ENCODE measurements at places on chromosomes 1 and 21.
A peak's percentile ranks its signal among the peaks of the same experiment; 100 is the strongest.

GRCh38 chr1:183794088-183794487 is 10.8 kb upstream of the RGL1 start:
- DNase-seq = no peak

GRCh38 chr21:45801129-45801964 is 157.8 kb downstream of the PCBP3 start:
- no peak for DNase-seq

- DNase-seq = no peak
Observed at GRCh38 chr1:151763990-151764389, 694 bp upstream of the MRPL9 start.

DNA sequence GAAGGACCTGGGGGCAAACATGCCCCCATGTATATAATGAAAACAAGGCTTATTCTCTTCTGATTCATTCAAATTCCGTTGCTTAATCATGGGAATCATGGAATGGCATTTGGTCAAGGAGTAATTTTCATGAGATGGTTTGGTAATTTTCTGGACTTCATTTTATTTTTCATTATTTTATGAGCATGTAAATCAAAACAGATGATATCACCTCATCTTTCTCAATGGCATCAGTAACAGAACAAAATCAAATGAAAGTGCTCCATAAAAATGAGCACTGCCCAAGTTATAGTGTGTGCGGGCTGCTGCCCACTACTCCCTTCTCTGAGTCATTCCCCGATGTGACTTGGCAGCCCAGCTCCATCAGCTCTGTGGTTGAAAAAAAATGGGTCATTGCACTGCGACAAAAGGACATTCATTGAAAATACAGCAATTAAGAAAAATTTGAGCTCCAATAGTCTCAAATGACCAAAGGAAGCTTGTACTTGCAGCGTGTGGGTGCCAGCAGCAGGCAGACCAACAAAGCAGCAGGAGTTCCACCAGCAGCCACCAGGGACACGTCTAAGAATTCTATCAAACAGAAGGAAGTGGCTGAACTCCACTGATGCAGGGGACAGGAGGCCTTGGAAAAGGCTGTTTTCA is 84.3 kb upstream of the VAV3 start:
- DNase-seq = no peak

DNA sequence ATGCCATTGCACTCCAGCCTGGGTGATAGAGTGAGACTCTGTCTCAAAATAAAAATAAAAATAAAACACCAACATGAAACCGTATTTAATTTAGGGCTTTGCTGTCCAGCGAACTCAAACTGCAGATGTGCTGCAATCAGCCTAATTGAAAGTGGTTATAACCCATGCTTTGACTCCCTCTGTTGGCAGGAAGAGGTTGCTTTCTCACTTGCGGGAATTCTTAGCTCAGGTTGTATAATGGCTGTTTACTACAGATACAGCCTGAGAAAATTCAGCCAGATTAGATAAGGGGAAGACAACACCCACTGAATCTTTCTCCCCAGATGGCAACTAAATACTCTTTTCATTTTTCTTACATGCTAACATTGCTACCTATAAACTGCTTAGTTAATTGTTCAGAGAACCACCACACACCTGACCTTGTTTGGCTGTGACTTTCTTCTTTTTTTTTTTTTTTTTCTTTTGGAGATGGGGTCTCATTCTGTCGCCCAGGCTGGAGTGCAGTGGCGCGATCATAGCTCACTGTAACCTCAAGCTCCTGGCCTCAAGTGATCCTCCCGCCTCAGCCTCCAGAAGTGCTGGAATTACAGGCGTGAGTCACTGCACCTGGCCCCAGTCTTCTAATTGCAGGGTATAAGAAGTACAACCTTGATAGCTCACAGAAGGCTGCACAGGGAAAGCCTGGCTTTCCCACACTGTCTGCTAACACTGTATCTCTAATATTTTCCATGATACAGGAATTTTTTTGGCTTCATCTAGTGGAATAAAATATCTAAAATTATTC is 34.6 kb downstream of the DNTTIP2 start:
- DNase-seq = peak; percentile 53

- no peak for DNase-seq
Observed at GRCh38 chr1:61202854-61203598, 120.7 kb downstream of the NFIA start.

- DNase-seq = no peak
Observed at GRCh38 chr1:101136739-101137138, 100.1 kb upstream of the S1PR1 start.

- DNase-seq = peak; percentile 43
Observed at GRCh38 chr21:35528116-35529042, 479.3 kb upstream of the RUNX1 start.

DNA sequence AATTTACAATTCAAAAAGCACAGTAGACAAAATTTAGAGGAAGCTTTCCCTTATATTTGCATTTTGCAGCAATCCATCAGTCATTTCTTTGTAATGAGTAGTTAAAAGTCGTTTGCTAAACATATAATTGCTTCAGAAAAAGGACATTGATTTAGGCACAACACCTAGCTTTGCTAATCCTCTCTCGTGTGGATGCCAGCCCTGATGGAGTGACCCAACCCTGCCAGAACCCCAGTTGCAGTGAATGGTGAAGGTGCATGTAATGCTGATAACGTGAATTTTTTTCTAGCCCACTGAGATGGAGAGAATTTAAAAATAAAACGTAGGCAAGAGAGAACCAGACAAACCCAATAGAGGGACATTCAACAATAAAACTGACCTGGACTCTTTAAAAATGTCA is 263.4 kb downstream of the GRIK1 start:
- no peak for DNase-seq

DNA sequence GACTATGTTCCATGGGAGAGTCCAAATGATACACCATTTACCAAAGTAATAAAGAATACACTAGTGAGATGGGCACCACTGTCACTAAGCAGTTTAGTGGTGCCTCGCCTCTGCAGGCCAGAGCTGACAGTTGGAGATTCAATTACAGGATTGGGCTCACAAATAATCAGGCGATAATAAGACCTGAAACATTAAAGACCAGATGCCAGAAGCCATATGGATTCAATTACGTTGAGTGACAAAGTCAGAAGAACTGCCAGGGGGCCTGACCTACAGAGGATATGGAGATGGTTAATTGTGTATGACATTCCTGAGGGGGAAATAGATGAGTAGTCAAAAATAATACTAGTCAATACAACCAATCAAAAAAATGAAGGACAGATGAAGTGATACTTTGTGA is 65.2 kb upstream of the ST6GALNAC5 start:
- no peak for DNase-seq

DNA sequence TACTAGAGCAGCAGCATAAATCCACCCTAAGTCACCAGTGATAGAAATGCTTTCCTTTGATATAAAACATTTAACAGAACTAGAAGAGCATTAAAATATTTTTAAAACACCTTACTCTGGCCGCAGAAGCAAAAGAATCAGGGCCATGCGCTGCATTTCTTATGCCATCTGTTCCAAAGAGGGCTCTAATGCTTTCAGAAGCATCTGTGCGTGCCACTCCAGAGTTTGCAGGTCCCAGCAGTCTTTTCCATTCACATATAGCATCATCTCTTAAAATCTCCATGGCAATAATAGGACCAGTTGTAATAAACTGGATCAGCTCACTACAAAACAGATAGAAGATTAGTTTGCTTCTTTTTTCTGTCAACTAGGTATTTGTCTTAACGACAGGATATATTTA is 69.2 kb downstream of the NME7 start:
- no peak for DNase-seq

DNA sequence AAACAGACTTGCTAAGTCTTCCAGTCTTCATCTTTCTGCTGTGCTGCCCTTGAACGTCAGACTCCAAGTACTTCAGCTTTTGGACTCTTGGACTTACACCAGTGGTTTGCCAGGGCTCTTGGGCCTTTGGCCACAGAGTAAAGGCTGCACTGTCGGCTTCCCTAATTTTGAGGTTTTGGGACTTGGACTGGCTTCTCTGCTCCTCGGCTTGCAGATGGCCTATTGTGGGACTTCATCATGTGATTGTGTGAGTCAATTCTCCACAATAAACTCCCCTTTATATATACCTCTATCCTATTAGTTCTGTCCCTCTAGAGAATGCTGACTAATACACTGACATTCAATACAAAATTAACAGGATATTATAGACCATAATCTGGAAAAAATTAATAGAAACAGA is 628.1 kb downstream of the PLPP3 start:
- no peak for DNase-seq

DNA sequence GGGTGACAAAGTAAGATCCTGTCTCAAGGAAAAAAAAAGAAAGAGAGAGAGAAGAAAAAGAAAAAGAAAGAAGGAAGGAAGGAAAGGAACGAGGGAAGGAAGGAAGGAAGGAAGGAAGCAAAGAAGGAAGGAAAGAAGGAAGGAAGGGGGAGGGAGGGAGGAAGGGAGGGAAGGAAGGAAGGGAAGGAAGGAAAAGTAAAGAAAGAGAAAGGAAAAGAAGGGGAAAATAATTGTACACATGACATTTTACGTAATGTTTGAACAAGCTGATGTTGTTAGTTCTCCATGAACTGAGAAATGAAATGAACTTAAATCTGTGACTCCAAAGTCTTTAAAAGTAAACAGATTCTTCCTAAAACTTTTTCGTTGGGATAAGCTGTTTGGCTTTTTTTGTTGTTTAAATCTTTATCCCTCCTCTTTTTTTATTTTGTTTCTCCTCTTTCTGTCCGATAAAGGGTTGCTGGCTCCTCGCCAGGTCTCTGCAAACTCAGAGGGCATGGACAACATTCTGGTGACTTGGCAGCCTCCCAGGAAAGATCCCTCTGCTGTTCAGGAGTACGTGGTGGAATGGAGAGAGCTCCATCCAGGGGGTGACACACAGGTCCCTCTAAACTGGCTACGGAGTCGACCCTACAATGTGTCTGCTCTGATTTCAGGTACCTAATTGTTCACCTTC is 59.8 kb downstream of the IL12RB2 start:
- DNase-seq = no peak

DNA sequence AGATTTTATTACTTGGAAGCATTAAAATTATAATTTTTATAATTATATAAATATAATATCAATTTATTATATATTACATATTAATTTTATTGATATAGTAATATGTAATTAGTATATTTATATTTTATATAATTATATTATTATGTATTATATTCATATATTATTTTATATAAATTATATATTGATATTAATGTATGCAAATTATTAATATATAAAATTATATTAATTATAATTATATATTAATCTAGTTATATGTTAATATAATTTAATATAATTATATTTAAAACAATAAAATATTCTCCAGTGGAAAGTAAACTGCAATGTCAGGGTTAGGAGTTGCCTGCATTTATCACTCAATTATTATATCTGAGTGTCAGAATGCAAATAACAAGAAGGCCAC is 48.8 kb downstream of the KCNK2 start:
- no peak for DNase-seq

GRCh38 chr1:31880957-31881687 is 57.0 kb downstream of the PTP4A2 start:
- DNase-seq = no peak

GRCh38 chr21:36613059-36613458 is 85.9 kb upstream of the SIM2 start:
- DNase-seq = no peak

DNA sequence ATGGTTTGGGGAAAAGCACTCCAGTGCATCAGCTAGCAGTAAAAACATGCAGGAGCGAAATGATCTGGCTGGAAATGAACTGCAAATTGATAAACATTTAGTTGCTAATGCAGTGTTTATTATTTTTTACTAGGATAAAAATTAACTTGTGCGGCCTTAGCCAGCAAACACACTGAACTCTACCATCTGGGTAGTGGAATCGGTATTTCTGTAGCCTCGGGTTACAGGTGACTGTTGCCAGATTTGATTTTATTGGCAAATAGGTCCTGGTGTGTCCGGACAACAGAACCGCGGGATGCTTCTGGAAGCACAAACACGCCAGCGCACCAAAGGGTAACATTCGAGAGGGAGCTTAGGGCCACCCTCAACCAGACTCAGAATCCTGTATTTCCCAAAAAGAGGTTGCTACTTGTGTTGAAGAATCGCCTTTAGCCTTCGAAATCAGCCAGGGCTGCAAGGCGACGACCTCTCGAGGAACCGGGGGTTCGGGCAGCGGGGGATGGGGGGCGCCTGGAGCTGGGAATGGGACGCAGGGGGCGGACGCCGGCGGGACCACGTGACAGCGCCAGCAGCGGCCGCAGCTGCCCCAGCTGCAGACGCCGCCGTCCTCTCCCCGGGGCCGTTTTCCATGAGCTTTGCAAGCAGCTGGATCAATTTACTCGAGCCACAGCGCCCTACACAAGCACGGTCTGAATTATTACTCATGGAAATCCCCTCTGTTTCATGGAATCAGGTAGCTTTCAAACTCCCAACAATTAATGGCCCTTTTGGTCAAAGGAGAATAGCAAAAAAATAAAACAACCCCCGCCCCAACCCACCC is 158.8 kb downstream of the TOMM20 start:
- no peak for DNase-seq

- peak; percentile 9 for DNase-seq
Observed at GRCh38 chr1:21586846-21587601, 77.8 kb downstream of the ALPL start.

- DNase-seq = no peak
Observed at GRCh38 chr1:235932090-235932510, 65.4 kb upstream of the LYST start.

DNA sequence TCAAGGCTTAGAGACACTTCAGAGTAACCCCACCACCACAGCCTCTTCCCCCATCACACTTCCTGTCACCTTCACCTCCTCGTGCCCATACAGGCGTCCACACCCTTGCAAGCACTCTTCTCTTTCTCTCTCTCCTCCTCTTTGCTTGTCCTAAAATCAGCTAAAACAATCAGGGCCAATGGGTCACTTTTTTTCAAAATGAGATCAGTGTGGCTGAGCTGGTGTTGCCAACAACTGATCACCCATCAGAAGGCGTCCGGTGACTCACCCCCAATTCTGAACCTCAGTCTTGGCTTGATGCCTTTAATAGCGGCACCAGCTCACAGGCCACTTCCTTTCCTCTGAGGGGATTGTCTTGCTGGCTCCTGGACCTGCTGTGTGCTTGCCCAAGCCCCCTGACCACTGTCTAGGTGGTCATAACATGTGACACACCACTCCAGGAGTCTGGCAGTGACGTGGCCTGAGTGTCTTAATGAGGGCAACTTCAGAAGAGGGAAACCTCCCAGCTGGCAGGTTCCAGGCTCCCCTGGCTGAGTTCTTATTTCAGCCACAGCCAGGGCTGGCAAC is 1.6 kb downstream of the DRAXIN start:
- peak; percentile 43 for DNase-seq

GRCh38 chr1:243325305-243325890 is 69.6 kb downstream of the SDCCAG8 start:
- no peak for DNase-seq

DNA sequence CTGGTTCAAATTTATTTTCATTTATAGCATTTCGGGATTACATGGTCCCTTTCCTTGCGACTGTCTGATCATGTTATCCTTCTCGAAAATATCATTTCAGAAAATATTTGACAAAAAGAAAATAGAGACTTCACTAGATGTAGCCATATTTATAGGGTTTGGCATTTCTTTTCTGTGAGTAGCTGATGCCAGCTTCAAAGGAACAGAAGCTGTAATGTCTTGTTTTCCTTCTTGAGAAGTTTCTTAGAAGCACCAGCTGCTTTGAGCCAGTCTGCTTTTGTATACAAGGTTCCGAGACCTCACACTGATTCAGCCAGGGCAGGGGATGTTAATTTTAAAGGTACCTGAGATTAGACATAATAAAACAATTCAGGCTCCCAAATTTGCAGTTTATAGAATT is 248.2 kb downstream of the ZNF648 start:
- DNase-seq = no peak
